ENCODE measurements at places on chromosomes 7 and 10.
A peak's percentile ranks its signal among the peaks of the same experiment; 100 is the strongest.

- no peak for DNase-seq
Observed at GRCh38 chr10:59587083-59587755, 122.4 kb downstream of the SLC16A9 start.

GRCh38 chr7:98107313-98107721 lies 655 bp downstream of the LMTK2 start:
- peak; percentile 55 for DNase-seq

GRCh38 chr7:35513195-35513594 lies 181.7 kb downstream of the HERPUD2 start:
- DNase-seq, result no peak

DNA sequence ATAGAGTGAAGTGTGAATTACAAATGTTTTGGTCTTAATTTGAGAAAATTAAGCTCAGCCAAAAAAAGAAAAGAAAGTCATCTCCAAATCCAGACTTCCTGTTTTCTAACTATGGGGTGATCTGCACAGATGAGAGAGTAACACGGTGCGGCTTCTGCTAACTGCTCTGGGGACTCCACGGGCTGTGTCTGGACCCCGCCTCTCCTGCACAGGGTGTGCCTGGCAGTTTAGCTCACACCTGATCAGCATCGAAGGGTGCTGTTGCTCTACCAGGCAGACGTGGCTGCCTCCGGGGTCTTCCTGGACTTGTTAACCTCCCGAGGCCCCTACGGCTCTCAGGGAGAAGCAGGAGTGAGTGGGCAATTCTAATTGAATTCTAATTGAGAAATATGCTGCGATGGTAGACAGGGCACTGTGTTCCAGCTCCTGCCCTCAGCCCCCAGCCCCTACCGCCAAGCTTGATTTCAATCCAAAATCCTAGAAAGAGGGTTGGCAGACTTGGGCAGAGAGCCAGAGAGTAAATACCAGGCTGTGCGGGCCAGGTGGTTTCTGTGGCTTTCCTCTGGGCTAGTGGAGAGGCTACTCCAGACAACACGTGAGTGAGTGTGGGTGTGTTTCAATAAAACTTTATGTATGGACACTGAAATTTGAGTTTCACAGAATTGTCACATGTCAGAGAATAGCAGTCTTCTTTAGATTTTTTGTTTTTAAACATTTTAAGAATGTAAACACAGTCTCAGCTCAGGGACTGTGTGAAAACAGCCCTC lies 13.4 kb downstream of the SHH start:
- DNase-seq, result peak; percentile 68

- DNase-seq, result peak; percentile 7
Observed at GRCh38 chr10:3090914-3091787, 23.8 kb downstream of the PFKP start.

- no peak for DNase-seq
Observed at GRCh38 chr10:102658802-102659201, 14.5 kb downstream of the TRIM8 start.

DNA sequence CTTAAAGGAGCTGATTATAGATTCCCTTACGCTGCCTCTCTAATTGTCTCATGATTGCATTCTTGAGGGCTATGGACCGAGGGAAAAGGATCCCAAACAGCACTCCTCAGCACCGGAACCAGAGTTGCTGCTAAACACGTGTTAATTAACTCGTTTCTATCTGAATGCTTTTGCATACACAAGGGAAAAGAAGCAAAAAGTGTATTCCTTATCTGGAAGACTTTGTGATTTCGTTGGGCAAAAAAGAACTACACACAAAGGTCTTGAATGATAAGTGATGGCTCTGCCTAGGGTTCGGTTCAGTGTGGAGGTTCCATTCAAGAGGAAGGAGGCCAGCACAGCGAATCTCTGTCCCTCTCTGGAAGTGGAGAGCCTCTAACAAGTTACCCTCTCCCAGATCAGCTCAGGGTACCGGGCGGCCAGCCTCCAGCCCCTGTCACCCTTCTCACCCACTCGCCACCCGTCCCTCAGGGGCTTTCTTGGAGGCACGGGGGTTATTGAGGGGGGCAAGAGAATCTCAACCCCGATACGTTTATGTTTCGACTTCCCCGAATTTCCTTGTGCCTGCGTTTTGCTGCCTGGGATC lies 515 bp upstream of the SLC4A2 start:
- DNase-seq, result peak; percentile 39

GRCh38 chr10:5960070-5960972 lies 17.0 kb downstream of the IL15RA start:
- DNase-seq, result peak; percentile 90

GRCh38 chr7:152893801-152894294 lies 134.3 kb downstream of the ACTR3B start:
- no peak for DNase-seq

DNA sequence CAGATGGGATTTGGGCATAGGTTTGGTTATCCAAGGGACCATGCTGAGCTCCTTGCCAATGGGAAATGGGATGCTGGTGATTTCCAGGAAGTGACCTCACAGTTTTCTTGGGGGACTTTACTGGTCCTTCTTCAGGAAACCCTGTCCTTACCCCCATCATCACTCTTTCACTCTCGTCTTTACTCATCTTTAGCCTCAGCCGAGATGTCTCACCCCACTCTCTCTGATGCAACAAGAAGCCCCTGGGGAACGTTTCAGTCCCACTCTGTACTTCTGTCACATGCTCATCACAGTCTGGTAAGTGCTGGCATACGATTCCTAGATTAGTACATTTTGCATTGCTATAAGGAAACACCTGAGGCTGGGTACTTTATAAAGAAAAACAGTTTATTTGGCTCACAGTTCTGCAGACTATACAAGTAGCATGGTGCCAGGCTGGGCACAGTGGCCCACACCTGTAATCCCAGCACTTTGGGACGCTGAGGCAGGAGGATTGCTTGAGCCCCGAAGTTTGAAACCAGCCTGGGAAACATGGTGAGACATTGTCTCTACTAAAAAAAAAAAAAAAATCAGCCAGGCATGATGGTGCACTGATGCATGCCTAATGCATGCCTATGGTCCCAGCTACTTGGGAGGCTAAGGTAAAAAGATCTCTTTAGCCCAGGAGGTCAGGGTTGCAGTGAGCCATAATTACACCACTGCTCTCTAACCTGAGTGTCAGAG lies 63.5 kb upstream of the VKORC1L1 start:
- no peak for DNase-seq

- DNase-seq, result no peak
Observed at GRCh38 chr10:125093974-125094705, 66.2 kb downstream of the CTBP2 start.

Data from hematopoietic multipotent progenitor cell treated with erythropoietin and hydrocortisone succinate and interleukin-3 and kit ligand, for 4 days (in vitro differentiated cells).